ENCODE measurements at places on chromosomes 5 and 9.
A peak's percentile ranks its signal among the peaks of the same experiment; 100 is the strongest.

- no peak for DNase-seq
Observed at GRCh38 chr9:98860871-98861293, 53.4 kb downstream of the GALNT12 start.

DNA sequence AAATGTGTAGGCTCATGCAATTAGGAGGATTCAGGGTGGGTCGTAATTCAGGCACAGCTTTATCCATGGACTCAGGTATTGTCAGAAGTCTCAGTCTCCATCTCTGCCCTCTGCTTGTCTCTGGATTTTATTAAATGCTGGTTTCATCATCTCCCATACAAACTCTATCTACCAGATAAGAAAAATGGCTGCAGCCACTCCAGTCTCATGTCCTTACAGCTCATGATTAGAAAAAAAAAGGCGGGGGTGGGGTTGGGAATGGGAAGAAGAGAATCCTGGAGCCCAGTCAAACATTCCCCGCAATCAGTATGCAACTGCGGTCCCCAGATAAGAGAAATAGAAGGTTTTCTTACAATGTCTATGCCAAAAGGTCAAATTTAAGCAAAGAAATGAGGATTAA, 7.6 kb upstream of the FBXO38 start:
- no peak for DNase-seq

DNA sequence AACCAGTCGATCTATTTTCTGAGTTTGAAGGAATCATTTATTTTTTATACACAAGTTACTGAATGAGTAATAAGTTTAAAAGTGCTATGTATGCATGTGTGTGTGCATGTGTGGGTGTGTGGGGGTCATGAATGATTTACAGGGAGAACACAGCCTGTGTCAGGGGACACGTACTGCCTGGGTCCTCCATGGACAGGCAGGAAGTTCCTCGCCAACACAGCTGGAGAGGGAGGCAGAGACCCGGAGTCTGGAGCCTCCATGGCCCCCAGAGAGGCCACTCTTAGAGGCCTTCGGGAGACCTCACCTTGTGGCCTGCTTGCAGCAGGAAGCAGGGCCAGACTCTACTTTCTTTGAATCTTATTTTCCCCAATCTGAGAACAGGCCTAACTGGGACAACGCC, 144.7 kb downstream of the GABBR2 start:
- DNase-seq, result peak; percentile 16

DNA sequence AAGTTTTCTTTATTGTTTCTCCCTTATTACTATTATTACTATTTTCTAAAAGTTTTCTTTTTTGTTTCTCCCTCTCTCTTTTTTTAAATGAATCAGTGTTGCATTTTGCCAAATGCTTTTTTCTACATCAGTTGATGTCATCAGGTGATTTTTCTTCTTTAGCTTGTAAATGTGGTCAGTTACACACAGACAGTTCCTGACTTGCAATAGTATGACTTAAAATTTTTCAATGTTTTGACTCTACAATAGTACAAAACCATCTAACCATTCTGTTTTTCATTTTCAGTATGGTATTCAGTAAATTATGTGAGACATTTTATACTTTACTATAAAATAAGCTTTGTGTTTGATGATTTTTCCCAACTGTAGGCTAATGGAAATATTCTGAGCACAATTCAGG, 443.0 kb downstream of the GADD45G start:
- DNase-seq, result no peak

GRCh38 chr5:176916337-176916736, 17.2 kb upstream of the HK3 start:
- no peak for DNase-seq

GRCh38 chr5:86679949-86680348, 62.2 kb downstream of the COX7C start:
- no peak for DNase-seq

DNA sequence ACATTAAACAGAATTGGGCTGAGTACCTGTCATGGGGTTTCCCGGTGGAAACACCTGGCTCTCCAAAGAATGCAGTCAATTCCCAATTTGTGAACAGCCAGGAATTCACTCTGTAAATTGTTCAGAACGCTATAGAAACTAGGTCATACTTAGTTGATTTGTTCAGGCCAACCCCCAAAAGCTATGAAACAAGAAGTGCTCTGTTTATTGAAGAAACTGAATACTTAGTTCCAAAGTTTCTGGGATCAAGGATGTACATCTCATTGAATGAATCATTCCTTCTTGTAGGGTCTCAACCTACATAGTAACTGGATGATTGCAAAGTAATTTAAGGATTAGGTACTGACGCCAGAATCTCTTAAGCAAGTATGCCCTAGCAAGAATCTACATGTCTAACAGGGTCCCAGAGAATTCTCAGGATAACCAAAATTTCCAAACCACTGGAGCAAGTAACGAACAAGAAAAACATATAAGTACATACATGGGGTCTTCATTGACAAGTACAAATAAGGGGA, 659 bp upstream of the TUSC1 start:
- DNase-seq, result no peak

- no peak for DNase-seq
Observed at GRCh38 chr9:994005-994404, 17.6 kb downstream of the DMRT3 start.

GRCh38 chr5:138182808-138183207, 3.9 kb downstream of the KIF20A start:
- no peak for DNase-seq

- no peak for DNase-seq
Observed at GRCh38 chr9:131596430-131596743, 51.1 kb downstream of the PRRT1B start.

GRCh38 chr5:7927466-7928375, 58.8 kb downstream of the MTRR start:
- peak; percentile 88 for DNase-seq

DNA sequence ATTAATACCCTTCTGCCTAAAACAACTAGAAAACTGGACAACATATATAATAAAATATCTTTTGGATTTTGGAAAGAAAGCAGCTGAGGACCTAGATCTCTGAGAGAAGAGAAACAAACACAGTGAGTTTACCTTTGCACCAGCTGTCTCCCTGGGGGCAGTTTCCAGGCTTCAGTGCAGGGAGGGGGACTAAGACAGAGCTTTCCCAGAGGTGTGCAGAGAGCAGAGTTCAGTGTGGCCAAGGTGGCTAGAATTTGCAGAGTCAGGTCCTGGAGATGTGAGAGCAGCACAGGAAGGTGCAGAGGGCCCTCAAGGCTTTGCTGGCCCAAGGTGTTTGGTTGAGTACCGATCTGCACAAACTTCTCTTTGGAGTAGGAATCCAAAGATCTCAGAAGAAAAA, 26.3 kb upstream of the PTPDC1 start:
- DNase-seq, result no peak
